ENCODE measurements at places on chromosomes 1 and 21.

- DNase-seq = no peak
- no peak overlapping the region for H3K27ac ChIP-seq
- no peak overlapping the region for H3K4me3 ChIP-seq
- H3K4me1 ChIP-seq = no peaks in the 10 kb centered on the region
Measured at GRCh38 chr1:6440198-6441126, 15.9 kb downstream of the ESPN start.

DNA sequence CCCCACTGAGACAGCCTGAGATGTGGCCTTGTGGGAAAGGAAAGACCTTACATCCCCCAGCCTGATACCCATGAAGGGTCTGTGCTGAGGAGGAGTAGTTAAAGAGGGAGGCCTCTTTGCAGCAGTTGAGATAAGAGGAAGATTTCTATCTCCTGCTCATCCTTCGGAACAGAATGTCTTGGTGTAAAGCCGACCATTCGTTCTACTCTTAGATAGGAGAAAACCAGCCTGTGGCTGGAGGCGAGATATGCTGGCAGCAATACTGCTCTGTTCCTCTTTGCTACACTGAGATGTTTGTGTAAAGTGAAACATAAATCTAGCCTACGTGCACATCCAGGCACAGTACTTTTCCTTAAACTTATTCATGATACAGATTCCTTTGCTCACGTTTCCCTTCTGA lies 1.5 kb upstream of the CCDC27 start:
- H3K27me3 ChIP-seq = peaks cover 69% of the 10 kb centered on the region
- no peak overlapping the region for H3K27ac ChIP-seq
- no peak overlapping the region for H3K4me3 ChIP-seq
- no peaks in the 10 kb centered on the region for H3K36me3 ChIP-seq
- no peak for DNase-seq

DNA sequence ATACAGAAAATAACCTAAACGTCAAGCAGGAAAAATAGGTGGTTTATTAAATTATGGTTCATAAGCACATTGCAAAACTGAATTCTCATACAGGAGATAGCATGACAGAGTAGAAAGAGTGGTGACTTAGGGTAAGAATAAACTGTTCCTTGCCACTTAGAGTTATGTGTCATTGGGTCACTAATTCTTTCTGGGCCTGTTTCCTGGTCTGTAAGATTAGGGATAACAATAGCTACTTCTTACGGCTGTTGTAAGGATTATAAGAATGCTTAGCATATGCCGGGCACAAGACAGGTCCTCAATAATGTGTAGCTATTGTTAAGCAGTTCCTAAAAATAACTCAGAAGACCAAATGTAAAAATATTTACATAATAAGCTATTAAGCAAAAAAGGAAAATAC lies 24.2 kb downstream of the SNRNP40 start:
- no peak overlapping the region for H3K27ac ChIP-seq
- 0 out of 2 replicates have a peak, but pooled peaks cover 6% of the 10 kb centered on the region for H3K36me3 ChIP-seq
- no peaks in the 10 kb centered on the region for H3K27me3 ChIP-seq
- H3K4me3 ChIP-seq = no peak overlapping the region
- no peak for DNase-seq

- no peaks in the 10 kb centered on the region for H3K36me3 ChIP-seq
- no peak overlapping the region for H3K27ac ChIP-seq
- H3K4me3 ChIP-seq = no peak overlapping the region
- no peaks in the 10 kb centered on the region for H3K27me3 ChIP-seq
- no peaks in the 10 kb centered on the region for H3K4me1 ChIP-seq
Measured at GRCh38 chr1:210499956-210500355, 171.3 kb downstream of the HHAT start.

GRCh38 chr1:83781667-83782066 lies 217.3 kb downstream of the TTLL7 start:
- H3K27me3 ChIP-seq = no peaks in the 10 kb centered on the region
- H3K4me1 ChIP-seq = no peaks in the 10 kb centered on the region
- DNase-seq = no peak
- no peaks in the 10 kb centered on the region for H3K36me3 ChIP-seq
- H3K27ac ChIP-seq = no peak overlapping the region
- no peak overlapping the region for H3K4me3 ChIP-seq

DNA sequence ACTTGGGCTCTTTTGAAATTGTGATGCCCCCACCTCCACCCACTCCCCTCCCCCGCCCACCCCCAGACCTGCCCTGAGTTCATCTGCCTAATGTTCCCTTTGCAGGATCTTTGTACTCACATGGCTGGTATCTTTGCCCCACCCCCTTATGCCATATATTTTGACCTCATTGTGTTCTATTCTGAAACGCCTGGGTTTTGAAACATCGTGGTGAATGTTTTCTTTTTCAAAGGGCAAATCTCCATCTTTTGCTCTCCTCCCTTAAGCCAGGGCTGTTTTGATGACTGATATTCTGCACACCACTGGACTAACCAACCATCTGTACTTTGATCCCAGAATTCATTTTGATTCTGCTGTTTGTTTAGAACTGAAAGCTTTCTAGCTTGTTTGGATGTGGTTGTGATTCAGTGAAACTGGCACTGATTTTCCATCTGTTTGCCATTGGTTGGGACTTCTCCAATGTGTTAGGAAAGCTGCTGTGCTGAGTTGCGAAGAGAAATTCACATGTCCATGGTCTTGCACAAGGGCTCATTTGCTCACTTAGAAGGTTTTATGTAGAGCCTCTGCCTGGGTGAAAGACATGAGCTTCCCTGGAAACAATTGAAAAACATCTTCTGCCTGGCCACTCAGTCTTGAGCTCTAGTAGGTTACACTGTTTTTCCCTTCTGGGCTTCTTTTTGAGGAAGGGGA lies 16.5 kb downstream of the SMAP2 start:
- H3K36me3 ChIP-seq = no peaks in the 10 kb centered on the region
- no peak overlapping the region for H3K4me3 ChIP-seq
- no peak for DNase-seq
- peaks cover 14% of the 10 kb centered on the region for H3K4me1 ChIP-seq
- no peak overlapping the region for H3K27ac ChIP-seq

GRCh38 chr1:223780318-223780717 lies 65.4 kb downstream of the TP53BP2 start:
- H3K27ac ChIP-seq = 0 out of 2 replicates have a peak overlapping the region, but pooled peaks have one; percentile 8
- peaks cover 21% of the 10 kb centered on the region for H3K36me3 ChIP-seq
- no peak for DNase-seq
- H3K27me3 ChIP-seq = no peaks in the 10 kb centered on the region
- H3K4me1 ChIP-seq = peaks cover 22% of the 10 kb centered on the region
- H3K4me3 ChIP-seq = no peak overlapping the region

All from PC-9 (cell line).